ENCODE measurements at places on chromosomes 13 and 19.
A peak's percentile ranks its signal among the peaks of the same experiment; 100 is the strongest.

DNA sequence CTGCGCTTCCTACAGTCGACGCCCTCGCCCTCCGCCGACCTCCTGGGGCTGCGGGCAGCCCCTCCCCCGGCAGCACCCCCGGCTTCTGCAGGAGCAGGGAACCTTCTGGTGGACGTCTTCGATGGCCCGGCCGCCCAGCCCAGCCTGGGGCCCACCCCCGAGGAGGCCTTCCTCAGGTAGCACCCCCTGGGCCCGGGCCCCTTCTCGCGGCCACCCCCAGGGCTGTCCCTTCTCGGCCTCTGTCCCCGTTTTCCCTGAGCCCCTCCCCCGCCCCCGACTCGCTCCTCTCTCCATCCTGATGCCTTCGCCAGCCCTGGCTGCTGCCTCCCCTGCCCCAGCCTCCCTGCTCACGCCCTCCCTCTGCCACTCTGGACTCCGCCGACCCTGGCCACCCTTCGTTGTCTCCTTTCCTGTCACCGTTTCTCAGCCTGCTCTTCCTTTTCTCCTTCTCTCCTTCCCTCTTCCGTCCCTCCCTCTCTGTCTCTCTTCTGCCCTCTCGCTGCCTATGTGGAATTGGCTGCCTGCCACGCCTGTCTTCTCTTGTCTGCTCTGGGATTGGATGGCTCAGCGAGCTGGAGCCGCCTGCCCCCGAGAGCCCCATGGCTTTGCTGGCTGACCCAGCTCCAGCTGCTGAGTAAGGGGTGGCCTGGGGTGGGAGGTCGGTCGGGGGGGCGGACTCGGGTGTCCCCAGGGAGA, 11.0 kb downstream of the FUZ start:
- peak; percentile 86 for DNase-seq

GRCh38 chr19:35395382-35396199, 24.7 kb downstream of the GPR42 start:
- no peak for DNase-seq

DNA sequence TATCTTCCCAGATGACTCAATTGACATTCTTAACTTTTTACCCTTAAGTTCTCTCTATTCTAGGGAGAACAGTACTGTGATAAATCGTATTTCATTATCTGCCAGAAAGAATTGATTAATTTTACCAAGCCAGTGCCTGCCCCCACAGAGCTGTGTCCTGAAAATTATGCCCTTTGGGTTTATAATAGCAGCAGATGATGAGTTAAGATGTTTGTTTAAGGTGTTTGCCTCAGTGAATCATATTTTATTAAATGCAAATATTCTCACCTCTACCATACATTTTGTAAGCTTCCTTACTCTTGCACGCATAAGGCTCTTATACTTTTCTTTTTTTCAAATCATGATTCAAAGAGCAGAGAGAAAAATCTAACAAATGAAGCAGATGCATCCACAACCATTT, 318.6 kb downstream of the DCT start:
- no peak for DNase-seq

DNA sequence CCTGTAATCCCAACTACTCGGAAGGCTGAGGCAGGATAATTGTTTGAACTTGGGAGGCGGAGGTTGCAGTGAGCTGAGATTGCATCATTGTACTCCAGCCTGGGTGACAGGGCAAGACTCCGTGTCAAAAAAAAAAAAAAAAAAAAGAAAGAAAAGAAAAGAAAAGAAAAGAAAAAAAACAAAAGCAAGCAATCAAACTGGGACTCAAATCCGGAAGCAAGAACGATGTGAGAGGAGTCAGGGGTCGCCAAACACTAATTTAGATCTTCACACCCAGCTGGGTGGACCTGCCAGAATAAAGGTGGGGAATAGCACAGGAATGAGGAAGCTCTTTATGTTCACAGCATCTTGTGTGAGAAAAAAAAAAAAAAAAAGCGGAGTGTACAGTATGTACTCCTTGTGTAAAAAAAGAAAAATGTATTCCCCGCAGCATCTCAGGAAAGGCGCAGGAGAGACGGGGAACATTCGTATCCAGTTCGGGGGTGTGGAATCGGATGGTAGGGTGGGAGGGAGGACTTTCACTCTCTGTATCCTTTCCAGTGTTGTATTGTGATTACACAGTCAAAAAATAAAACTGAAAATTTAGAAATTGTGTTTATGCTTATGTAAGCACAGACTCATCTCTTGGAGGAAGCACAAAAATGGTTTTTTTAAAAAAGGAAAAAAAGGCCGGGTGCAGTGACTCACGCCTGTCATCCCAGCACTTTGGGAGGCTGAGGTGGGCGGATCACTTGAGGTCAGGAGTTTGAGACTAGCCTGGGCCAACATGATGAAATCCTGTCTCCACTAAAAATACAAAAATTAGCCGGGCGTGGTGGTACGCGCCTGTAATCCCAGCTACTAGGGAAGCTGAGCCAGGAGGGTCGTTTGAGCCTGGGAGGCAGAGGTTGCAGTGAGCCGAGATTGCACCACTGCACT, 7.6 kb downstream of the DNAJB1 start:
- DNase-seq = no peak

GRCh38 chr13:97141097-97141496, 81.0 kb upstream of the MBNL2 start:
- no peak for DNase-seq

DNA sequence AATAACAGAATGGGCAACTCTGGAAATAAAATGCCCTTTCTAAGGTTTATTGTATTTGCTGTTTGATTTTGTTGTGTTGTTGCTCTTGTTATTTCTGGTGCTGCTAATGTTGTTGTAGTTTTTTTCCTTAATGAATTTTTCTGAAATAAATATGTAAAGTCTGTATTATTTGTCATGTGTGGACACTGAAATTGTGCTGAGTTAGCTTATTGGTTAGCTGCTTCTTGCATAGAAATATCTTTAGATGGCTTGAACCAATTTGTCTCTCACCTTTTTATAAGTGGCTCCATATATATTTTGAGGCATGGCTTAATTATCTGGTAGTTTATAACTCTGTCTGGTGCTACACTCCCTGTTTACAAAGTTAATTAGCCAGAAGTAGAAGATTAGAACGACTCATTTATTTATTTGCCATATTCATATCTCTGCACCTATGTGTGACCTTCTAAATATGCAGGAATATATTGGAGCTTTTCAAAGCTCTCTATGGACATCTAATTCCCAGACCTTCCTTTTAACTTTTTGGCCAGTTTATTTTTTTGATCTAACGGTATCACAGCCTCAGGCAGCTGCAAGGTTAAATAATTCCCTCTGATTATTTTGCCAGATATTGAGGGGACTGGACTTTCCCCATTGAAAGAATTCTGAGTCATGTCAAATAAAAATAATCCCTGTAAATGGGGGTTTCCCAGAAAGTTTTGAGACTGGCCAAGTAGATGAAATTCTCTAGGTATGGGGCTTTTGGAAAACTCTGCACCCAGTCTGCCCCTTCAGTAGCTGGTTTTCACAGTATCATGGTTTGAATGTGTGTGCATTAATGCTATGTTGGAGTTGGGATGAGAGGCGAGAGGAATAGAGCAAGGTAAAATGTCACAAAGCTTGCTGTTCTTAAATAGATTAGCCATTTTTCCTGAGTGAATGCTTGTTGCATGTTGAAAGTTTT, 1331.7 kb upstream of the MIR17HG start:
- DNase-seq = no peak

DNA sequence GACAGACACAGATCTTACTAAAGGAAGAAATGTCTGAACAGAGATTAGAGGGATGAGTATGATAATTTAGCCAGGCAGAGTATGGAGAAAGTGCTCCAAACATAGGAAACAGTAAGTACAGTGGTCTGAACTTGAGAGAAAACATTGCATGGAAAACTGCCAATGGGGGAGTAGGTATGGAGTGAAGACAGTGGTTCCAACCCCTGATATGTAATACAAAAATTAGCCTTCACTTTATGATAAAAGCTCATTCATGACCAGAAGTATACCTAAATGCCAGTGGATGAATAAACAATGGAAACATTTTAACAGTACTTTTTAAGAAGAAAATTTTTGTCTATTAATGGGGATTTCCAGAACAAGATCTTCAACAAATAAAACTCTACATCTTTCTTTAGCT, 334.0 kb downstream of the DIAPH3 start:
- DNase-seq = no peak

DNA sequence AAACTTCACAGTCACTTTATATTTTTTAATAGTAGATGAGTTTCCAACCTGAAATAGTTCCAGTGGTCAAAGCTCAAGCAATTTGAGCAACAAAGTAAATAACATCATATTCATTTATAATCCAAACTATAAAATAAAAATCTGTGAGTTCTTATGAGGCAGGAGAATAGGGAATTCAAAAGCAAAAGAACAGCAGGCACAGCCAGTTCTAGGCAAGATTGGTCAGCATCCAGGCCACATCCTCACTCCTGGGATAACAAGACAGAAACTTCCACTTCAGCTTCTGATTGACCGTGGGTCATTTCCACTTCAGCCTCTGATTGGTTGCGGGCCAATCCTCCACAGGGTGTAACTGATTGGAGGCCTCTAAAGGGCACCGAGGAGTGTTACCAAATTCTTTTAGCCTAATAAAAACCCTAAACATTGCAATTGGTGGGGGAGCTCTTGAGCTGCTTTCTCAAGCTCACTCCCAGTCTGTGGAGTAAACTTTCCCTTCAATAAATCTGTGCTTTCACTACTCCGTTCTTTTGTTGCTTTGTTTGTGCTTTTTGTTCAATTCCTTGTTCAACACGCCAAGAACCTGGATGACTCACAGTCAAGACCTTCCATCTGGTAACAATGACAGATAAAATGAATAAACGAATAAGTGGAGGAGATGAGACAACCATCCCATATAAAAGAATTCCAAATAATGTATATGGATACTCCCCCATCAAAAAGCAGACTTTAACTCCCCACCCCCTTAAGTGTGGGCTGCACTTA, 42.6 kb upstream of the AMER2 start:
- DNase-seq = no peak

- no peak for DNase-seq
Measured at GRCh38 chr19:41355802-41356201, 2.1 kb upstream of the TGFB1 start.

DNA sequence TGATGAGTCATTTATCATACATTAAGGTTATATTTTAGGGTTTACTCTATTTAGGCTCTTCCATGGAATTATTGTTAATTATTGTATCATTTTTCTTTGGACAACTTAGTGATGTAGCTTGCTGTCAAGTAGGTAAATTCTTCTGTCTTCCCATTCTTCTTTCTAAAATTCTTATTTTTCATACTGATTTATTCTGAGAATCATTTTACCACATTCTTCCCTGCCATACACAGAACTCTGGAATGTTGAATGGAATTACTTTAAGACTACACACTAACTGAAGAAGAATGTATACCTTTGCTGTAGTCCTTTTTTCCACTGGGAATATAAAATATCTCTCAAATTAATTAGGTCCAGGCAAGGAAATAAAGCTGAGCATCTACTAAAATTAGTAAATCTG, 24.5 kb upstream of the SLC7A1 start:
- DNase-seq = no peak

DNA sequence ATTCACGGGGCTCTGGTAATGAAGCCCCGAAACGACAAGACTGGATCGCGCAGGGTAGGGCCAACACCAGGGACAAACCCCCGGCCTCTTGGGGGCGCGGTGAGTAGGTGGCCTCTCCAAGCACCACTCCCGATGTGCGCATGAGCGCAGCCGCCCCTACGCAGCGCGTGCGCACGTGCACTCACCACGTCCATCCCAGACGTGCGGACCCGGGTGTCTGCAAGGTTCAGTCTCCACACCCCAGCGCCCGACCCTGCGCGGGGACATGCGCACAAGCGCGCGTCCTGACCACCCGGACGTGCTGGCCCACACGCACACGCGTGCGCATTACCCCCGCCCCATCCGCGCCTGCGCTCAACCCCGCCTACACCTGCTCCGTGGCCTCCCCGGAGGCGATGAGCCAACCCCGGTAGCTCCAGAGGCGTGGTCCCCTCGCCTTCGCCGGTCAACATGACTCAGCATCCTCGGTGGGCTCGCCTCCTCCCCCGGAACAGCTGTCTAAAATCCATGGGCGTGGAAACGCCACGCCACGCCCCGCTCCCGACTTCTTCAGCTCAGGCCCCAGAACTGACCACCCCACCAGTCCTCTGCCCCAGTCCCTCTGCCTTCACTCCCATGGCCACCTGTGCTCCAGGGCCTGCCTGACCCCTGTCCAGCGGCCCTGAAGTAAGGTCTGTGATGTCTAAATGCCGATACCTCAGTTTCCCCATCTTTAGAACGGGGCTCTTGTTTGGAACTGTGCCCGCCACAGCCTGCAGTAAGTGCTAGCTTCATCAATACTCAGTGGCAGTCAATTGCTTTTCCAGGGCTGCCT, 5.6 kb upstream of the GPI start:
- DNase-seq = peak; percentile 93

GRCh38 chr13:39130301-39130700, 92.0 kb downstream of the NHLRC3 start:
- no peak for DNase-seq

- no peak for DNase-seq
Measured at GRCh38 chr19:32540621-32541020, 40.4 kb upstream of the PDCD5 start.

DNA sequence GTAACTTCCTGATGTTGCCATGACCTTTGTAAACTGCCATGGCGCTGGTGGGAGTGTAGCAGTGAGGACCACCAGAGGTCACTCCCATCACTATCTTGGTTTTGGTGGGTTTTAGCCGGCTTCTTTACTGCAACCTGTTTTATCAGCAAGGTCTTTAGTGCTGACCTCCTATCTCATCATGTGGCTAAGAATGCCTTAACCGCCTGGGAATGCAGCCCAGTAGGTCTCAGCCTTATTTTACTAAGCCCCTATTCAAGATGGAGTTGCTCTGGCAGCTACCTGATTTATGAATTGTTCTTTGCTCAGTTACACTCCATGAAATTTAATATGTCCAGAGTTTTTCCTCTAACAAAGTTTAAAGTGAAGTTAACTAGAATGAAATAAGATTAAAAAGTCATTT, 4.6 kb upstream of the EPS15L1 start:
- DNase-seq = no peak

DNA sequence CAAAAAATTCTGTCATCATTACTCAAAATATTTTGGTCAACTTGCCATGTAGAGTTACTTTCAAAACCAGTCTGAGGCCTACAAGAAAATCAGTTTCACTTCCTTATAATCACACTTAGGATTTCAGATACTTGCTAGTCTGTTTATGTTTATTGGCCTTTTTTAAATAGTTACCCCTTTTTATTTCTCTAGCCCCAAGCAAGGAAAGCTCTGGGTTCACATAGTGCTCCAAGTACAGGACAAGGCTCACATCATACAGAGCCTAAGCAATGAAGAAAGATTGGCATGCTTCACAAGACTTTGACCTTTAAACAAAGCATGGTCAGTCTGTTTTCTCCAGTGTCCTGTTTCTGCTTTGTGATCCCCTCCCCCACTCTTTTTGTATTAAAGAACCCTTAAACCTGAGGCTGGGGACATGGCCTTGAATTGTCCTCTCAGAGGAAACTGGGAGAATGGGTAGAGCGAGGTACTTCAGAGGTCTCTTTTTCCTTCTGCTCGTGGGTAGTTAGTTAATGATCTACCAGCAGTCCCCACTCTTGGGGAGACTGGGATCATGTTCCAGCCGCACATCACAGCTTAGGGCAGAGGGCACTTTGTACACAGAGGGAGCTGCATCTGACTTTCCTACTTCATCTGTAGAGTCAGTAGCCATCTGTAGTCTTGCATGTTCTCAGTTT, 30.7 kb downstream of the CEACAM1 start:
- DNase-seq = peak; percentile 15

- no peak for DNase-seq
Measured at GRCh38 chr13:106691861-106692260, 123.9 kb upstream of the ARGLU1 start.

All from right lung (tissue), 10 donors.